ENCODE measurements at places on chromosomes 4 and X.

GRCh38 chrX:109140463-109140862 lies 341.4 kb downstream of the GUCY2F start:
- no peak for DNase-seq

GRCh38 chr4:35364321-35364870 lies 879.9 kb downstream of the ARAP2 start:
- no peak for DNase-seq

- no peak for DNase-seq
Measured at GRCh38 chrX:68994135-68994890, 165.5 kb downstream of the EFNB1 start.

DNA sequence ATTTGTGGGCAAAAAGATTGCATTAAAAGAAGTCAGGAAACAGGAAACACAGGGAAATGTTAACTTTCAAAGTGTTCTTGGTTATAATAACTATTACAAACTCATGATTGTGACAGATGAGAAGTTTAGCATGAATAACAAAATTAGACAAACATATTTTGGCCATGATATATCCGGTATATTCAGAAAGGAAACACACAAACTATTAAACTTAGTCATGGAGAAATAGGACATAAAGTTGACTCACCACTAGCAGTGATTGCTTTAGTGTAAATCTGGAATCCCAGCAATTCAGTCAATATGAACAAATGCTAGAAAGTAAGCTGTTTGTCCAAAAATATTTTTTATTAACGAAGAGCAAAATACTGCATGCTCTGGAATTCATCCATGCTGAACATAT lies 1299.9 kb downstream of the C4orf33 start:
- peak; percentile 85 for DNase-seq

DNA sequence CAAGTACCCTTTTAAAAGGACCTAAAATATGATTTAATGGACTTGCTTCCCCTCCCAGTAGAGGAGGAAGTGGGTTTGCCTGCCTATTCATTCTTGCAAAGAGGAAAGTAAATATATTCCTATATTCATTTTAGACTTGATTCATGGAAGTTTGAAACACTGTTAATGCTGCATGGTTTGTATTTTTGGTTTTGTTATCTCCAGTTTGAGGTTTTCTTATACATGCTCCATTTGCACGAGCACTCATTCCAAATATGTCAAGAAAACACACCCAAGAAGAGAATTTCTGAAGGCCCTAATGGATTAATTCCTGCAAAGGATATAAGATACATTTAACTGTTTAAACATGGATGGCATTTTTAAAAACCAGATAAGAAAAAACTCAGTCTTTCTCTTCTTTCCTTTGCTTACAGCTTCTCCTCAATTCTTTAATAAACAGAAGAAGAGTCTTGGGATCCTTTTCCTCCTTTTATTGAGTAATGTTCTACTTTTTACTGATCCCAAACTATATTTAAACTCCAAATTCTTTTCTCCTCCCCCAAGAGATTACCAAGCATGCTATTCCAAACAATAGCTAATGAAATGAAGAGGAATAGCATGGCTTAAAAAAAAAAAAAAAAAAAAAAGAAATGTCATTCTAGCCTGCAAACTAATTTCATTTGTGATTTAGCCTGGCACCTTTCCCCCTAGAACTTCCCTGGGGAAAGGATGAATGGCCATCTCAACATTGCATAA lies 54.6 kb upstream of the LDB2 start:
- no peak for DNase-seq

- DNase-seq = no peak
Measured at GRCh38 chrX:148020329-148020728, 39.2 kb downstream of the FMR1NB start.

DNA sequence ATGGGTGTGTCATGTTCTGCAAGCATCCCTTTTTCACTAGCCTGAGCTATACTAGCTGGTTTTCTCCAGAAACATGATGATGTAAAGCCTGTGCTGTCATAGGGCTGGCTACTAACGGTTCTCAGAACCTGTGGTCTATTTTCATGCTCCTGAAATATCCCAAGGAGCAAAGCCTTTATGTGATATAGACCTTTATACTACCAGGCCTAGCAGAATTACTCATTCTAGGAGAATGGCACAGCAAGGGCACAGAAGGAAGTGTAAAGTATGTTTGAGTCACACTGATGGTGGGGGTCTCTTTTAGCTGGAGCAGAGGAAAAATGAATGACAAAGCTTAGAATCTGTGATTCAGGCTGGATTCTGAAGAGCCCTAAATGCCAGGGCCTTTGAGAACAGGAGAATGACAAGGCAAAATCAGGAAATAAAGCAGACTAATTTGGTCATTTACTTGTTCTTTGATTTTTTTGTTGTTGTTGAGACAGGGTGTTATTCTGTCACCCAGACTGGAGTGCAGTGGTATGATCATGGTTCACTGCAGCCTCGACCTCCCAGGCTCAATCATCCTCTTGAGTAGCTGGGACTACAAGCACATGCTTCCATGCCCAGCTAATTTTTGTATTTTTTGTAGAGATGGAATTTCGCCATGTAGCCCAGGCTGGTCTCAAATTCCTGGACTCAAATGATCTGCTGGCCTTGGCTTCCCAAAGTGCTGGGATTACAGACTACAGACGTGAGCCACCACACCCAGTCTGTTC lies 11.8 kb downstream of the TCEAL1 start:
- DNase-seq = no peak

GRCh38 chr4:89538171-89538570 lies 230.6 kb upstream of the GPRIN3 start:
- peak; percentile 17 for DNase-seq

GRCh38 chrX:44400588-44400987 lies 57.1 kb upstream of the EFHC2 start:
- DNase-seq = peak; percentile 90

GRCh38 chr4:174402470-174403176 lies 118.9 kb downstream of the CEP44 start:
- DNase-seq = no peak

DNA sequence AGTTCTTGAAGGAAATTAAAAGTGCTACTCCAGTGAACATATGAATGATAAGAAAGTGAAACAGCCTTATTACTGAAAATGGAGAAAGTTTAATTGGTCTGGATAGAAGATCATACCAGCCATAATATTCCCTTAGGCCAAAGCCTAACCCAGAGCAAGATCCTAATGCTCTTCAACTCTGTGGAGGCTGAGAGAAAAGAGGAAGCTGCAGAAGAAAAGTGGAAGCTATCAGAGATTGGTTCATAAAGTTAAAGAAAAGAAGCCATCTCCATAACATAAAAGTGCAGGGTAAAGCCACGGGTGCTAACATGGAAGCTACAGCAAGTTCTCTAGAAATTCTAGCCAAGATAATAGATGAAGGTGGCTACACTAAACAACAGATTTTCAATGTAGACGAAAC lies 85.5 kb upstream of the ATOH1 start:
- no peak for DNase-seq

DNA sequence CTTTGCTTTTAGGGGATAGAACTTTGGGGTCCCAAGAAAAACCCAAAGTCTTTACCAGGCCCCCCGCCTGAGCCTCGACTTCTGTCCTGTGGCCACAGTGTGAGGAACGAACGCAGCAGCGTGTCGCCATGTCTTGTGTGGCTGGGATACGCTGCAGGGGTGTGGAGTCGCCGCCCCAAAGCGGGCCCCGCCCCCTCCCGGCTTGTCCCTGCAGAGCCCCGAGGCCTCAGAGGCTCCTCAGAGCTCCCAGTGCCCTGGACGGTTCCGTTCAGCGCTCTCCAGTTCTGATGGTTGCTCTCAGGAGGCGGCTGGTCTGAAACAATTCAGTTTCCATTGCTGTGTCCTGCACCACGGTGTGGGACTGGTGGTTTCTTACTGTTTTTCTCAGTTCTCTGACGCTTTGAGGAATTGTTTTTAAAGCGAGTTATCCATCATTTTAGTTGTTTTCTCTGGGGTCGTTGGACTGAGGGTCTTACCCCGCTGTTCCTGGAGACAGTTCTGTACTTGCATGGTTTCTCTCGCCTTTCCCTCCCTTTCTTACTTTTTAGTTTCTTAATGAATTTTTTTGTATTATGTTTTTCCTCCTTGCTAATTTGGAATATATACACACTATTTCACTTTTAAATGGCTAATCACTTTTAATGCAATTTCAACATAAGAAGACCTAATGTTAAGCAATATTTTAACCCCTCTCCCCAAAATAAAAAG lies 1.6 kb upstream of the IDUA start:
- DNase-seq = peak; percentile 22

- no peak for DNase-seq
Measured at GRCh38 chr4:94181815-94182214, 25.9 kb upstream of the SMARCAD1 start.

- DNase-seq = peak; percentile 70
Measured at GRCh38 chr4:151031831-151032605, 16.9 kb upstream of the LRBA start.

DNA sequence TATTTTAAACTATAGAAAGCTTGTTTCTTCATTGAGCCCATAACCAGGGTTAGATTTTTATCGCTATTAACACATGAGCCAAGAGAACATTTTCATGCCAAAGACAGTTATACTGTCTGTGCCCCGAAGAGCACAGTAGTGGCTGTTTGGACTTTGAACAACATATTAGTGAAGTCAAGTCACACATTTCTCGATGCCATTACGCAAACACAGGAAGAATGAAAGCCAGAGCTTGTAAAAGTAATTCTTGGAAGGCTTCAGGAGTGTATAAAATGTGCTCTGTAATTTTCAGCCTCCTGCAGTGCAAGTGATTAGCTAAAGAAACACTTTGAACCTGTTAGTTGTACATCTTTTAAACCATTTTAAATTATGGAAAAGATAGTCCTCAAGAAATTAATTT lies 590.7 kb upstream of the PITX2 start:
- DNase-seq = no peak

- DNase-seq = peak; percentile 61
Measured at GRCh38 chrX:103817502-103817901, 14.6 kb downstream of the RAB9B start.

DNA sequence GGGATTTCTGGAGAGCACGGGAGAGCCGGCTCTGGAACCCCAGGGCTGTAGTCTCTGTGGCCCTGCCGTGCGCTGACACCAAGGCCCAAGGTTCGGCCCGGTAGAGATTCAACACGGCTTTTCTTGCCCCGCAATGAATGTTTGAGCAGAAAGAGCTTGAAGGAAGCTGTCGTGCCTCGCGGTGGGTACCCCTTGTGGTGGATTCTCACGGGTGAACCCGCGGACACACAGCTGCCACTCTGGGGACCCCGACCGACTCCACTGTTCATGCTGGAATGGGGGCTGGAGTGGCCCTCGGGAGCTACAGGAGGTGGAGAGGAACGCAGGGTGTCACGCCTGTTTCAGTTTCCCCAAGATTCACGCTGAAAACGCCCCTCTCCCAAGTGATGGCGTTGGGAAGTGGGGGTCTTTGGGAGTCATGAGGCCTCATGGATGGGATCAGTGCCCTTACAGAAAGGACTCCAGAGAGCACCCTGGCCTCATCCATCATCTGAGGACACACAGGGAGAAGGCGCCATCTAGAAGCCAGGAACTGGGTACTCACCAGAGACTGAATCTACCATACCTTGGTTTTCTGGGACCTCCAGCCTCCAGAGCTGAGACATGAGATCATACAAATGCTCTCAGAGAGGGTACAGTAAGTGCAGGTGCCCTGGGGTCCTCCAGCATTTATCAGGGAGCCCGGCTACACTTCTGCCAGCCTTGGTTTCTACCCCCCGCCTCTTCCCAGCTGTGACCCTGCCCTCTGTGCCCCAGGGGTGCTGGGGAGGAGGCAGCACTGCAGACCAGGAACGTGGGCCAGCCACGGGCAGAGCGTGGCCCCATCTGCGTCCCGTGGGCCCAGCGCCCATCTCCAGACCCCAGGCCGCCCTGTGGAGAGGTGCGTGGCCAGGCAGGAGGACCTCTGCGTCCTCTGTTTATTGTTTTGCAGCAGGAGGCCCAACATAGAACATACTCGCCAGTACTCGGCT lies 6.4 kb downstream of the SLC25A6 start:
- no peak for DNase-seq

DNA sequence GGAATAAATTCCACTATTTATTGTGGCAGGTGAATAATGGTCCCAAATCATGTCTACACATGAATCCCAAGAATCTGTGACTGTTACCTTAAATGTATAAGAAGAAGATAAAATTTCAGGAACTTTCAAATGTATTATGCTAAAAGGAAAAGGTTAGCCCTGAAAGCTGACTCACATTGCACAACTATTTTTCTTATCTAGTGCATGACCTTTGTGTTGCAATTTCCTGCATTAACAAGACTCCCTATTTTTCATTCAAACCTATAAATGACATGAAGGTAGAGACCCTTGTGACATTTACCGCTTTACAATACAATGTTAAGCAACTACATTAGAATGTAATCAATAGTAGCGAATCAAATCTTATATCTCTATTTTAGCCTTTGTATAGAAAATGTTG lies 36.7 kb downstream of the UBQLN2 start:
- DNase-seq = peak; percentile 20

GRCh38 chr4:82745173-82745842 lies 53.3 kb downstream of the SCD5 start:
- DNase-seq = no peak

Data from fibroblast of pulmonary artery (primary cell).